ENCODE measurements at places on chromosomes 3 and 15. TPM values are rescaled to one million over a fixed set of nuclear protein-coding genes. Genes with fewer than 3 reads are reported as not detected.

The PLA2G4B gene
- 6.7 TPM for total RNA-seq

The OR5K2 gene
- not detected for total RNA-seq

The ABHD2 gene
- 221 TPM for total RNA-seq

The DBR1 gene
- total RNA-seq, result 11.1 TPM

The UBR1 gene
- 43.7 TPM for total RNA-seq

The CD86 gene
- total RNA-seq, result 11.9 TPM

The NUSAP1 gene
- total RNA-seq, result 2.9 TPM

The LRTM1 gene
- total RNA-seq, result not detected

The CTXN2 gene
- total RNA-seq, result not detected

The STXBP5L gene
- total RNA-seq, result 0.16 TPM

The SCG3 gene
- total RNA-seq, result not detected

The CLRN1 gene
- not detected for total RNA-seq

The COPS2 gene
- total RNA-seq, result 69.3 TPM

The ROPN1 gene
- total RNA-seq, result not detected

All from aorta (tissue), 5 donors.